Stimulated activated effector memory CD8-positive, alpha-beta T cell treated with anti-CD3 and anti-CD28 coated beads, Interleukin-12 subunit alpha, Interleukin-12 subunit beta, amount 100 ng/mL, for 72 hours (primary cell): ENCODE measurements at places on chromosomes 12 and 14.

DNA sequence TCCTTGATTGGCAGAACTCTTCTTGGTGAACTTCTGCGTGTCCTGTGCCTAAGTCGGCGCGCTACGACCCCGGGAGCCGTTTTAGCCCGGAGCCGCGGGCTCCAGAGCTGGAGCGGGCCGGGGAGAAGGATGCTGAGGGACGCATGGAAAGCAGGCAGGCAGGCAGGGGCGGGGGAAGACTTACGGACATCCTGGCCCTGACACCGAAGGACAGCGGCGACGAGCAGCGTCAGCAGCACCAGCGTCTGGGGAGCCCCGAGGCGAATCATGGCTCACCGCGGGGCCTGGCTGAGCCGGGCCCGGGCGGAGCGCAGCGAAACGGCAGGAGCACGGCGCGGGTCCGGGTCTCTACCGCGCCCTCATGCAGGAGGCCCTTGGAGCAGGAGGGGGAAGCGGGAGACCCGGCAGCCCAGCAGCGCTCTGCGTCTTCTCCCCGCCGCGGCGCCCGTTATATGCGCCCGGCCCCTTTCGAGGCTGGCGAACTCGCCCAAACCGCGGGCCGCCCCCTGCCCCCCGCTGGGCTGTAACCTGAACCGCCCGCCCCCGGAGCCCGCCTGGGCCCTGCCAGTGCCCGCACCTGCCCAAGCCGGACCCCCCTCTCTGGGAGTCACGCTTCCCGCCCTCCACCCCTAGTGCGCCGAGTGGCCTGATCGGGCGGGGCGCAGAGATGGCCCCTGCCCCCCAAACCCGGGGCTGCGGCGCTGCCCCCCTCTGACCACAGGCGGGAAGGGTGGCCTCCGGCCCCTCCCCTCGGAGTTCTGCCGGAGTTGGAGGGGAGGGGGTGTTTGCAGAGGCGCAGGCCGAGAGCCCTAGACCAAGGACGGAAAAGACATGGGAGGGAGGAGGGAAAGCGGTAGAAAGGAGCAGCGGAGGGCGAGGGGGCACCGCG, at the start of gene COL2A1:
Gene COL2A1 (minus strand): TSS at position 424 of the 889 bp plus-strand sequence. CDS start 155 bp downstream, at position 269.
- no peak for DNase-seq

GRCh38 chr12:27347779-27348178, 15.1 kb downstream of the BMAL2 start:
- no peak for DNase-seq

- no peak for DNase-seq
Measured at GRCh38 chr12:127178463-127178862, 1088.5 kb upstream of the TMEM132C start.

DNA sequence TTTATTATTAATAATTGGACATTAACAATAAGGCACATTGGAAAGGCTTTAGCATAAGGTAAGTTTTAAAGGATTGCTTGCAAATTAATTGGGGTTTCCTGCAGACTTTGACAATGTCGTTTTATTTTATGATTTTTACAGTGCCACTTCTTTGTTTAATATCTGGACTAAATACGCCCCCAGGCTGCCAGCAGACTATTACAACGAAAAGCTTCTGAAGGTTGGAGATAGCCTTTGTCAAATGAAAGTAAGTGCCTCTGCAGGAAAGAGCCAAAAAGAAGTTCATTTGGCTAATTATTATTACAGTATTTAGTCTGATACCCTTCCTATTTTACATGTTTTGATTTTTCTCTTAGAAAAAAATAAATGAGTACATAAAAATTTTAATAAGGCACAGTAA, 11.3 kb downstream of the CFAP54 start:
- no peak for DNase-seq

GRCh38 chr14:39442293-39442692, 10.1 kb upstream of the FBXO33 start:
- DNase-seq = no peak

GRCh38 chr12:101933866-101934514, 56.6 kb downstream of the DRAM1 start:
- no peak for DNase-seq
